ENCODE measurements at places on chromosomes 3 and 15.
A peak's percentile ranks its signal among the peaks of the same experiment; 100 is the strongest.

GRCh38 chr3:133606902-133607301, 33.4 kb downstream of the CDV3 start:
- DNase-seq, result no peak

GRCh38 chr15:56530157-56530556, 65.2 kb upstream of the MNS1 start:
- no peak for DNase-seq

DNA sequence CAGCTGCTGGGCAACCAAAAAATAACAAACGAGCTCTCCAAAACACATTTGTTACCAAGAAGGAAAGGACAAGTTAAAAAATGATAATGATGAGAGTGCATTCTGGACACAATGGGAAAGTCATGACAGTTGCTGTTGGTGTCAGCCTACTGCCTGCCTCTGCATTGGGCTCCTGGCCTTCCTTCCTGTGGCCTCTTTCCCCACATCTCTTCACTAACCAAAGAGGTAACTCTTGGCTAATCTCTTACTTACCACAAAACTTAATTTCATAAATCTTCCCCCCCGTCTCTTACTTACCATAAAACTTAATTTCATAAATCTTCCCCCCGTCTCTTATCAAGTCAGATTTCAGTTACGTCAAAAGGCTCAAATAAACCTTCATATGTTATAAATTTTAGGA, 58.6 kb downstream of the AGTR1 start:
- no peak for DNase-seq

GRCh38 chr3:40086890-40087883, 222.3 kb upstream of the EIF1B start:
- no peak for DNase-seq

DNA sequence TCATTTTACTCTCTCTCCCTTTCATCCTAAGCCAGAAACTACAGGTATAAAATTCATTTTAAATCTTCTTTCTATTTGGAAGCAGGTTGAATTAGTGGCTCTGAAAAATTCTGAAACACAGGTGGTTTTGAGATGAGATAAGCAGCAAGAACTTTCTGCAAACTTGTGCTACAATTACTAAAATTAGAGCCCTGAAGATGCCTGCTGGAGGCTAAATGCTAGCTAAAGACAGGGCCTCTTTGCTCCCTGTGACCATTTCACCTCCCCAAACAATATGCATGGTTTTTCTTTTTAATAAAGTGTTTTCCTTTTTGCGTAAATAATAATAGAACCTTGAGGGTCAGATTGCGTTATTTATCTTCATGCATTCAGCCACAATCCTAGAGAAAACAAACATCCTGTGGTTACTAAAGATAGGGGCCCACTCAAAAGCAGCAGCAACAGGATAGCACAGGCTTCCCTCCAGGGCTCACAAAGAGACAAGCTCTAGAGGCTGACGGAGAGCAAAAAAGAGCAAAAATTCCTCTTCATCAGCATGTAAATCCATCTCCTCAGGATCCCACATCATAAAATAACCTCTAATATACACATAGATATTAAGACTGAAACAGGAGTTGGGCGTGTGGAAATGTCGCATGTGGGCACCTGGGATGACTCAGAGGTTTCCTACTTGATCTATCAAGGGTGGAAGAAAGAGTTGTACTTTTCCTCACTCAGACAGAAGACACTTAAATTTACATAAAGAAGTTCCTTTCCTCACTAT, 26.5 kb upstream of the CP start:
- DNase-seq, result no peak

- DNase-seq, result no peak
Measured at GRCh38 chr15:62782071-62782841, 260.3 kb upstream of the TPM1 start.

DNA sequence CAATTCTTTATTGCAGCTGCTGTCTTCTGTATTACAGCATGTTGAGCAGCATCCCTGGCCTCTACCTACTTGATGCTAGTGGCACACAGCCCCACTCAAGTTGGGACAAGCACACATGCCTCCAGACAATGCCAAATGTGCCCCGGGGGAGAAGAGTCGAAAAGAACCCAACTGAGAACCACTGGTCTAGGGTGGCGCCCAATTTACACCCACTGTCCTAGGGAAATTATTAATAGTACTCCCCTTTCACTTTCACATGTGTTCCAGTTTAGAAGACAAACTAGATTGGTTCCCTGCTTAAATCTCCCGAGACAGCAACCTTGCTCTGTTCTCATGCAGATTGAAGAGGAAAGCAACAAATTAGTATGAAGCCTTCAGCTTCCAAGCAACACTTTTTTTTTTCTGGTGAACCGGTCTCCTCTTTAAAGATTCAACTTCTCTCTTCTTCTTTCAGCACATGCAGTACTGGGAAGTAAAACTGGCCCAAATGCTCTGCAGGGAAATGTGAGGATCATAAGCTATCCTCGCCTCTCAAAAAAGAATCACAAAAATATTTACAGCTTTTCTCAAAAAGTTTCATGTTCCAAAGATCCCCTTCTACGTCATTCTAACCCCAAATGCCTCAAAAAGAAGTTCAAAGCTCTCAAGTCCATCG, 823.9 kb upstream of the CFAP20DC start:
- no peak for DNase-seq

GRCh38 chr15:52378746-52379394, 83.3 kb upstream of the MYO5C start:
- no peak for DNase-seq

DNA sequence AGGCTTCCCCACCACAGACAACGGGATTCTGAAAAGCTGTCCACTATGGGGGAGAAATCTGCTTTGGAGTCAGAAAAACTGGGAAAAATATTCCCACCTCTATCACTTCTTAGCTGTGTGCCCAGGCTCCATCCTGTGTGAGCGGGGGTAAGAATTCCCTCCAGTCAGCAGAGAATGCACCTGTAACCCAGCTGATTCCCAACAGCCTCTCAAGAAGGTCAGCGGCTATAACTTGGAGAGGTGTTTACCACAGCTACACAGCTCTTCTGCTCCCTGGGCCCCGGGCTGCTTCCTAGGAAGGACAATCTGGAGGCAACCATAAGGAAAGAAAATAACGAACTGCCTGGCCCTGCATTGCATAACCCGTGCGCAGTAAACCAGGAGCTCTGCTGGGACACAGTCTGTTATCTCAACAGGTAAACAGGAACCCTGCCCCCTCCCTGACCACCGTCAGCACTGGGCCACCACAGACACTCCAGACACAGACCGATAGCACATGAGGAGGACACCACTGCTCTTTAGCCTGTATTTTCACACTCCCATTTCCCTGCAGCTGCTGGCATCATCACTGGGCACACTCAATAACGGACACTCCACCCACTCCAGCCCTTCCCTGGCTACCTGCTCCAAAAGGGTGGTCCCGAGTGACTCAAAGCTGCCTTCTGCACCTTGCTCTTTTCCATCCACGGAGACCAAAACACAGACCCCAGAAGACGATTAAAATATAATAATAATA, 2.1 kb downstream of the RAB43 start:
- DNase-seq, result no peak

- DNase-seq, result no peak
Measured at GRCh38 chr15:67208396-67208795, 46.1 kb downstream of the AAGAB start.

DNA sequence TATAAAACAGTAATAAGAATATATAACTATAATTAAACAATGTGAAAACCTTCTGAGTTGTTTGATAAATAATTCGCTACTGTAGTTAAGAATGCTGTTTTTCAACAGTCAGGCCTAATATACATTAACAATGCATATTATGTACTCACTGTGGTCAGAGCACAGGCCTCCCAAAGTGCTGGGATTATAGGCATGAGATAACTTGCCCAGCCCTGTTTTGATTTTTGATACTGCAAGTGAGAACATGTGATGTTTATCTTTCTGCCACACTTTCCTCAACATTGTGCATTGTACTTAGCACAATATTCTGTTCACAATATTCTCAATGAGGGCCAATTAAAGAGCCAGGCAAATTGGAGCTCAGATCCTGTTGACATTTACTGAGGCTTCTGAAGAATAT, 274.5 kb upstream of the RARB start:
- DNase-seq, result no peak

DNA sequence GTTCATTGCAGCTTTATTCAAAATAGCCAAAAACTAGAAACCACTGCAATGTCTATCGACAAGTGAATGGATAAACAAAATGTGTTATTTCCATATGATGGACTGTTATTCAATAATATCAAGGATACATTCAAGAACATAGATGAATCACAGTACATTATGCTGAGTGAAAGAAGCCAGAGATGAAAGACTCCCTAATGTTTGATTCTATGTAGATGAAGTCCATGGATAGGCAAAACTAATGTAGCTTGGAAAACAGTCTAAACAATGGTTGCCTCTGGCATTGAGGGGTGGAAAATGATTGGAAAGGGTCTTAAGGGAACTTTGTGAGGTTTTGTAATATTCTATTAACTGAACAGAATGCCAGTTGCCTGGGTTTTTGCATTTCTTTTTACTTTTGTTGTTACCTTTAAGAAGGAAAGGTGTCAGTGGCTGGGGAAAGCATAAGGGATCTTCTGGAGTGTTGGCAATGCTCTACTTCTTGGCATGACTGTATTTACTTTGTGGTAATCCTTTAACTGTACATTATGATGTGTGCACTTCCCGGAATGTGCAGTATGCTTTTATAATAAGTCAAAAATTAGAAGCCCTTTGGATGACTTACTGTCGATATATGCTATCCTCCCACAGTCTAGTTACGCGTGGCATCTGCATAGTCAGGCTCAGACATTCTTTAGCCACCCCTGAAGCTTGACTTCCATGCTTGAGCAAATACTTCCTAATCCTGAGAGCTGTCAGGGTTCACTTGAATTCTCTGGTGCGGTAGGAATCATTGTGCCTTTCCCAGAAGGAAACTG, 20.5 kb upstream of the ATP10A start:
- no peak for DNase-seq

DNA sequence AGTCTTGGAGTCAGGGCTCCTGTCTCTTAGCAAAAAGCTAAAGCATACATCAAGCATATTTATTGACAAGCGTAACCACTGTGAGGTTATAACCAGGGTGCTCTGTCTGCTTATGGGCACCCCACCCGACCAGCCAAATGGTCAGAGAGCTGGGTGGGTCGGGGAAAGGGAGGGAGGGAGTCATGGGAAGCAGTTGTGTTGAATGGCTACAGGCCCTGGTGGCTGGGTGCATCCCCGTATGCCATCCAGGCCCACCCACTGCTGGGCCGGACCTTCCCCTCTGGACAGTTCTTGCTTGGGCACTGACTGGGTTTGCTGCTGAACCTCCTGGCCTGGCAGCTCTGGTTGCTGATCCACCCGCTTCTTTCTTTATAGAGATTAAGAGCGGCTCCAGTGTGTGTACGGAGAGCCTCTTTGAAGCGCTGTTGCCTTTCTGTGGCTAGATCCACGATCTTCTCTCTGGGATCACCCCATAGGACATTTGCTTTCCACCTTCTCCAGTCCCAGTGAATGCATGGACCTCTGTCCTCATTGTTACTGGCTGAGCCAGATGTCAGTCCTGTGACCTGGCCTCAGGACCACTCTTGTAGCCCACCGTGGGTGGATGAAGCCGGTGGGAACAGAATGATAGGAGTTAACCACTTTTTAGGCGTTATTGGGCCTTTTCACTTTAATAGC, 59.6 kb downstream of the SMAD3 start:
- no peak for DNase-seq

DNA sequence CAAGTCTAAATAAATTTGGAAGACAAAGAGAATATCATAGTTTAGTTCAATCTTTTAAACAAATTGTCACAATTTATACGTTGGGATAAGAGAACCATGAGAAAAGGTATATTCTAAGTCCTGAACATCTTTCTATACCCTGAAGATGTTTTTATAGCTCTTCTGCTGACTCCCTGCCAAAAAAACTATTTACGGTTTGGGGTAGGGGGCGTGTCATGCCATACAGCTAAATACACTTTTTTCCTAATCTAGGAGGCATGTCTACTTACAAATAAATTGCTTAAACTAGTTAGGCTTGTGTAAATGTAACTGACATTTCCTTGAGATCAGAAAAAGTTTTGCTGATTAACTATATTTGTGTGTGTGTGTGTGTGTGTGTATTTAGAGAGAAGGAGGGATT, 163.3 kb downstream of the PGPEP1L start:
- no peak for DNase-seq

GRCh38 chr3:123372686-123373473, 76.0 kb downstream of the ADCY5 start:
- no peak for DNase-seq

GRCh38 chr15:74265046-74265639, 29.0 kb downstream of the CCDC33 start:
- DNase-seq, result no peak

GRCh38 chr3:168080499-168081170, 15.1 kb downstream of the GOLIM4 start:
- no peak for DNase-seq

- peak; percentile 58 for DNase-seq
Measured at GRCh38 chr15:84633311-84634227, 20.5 kb downstream of the WDR73 start.

DNA sequence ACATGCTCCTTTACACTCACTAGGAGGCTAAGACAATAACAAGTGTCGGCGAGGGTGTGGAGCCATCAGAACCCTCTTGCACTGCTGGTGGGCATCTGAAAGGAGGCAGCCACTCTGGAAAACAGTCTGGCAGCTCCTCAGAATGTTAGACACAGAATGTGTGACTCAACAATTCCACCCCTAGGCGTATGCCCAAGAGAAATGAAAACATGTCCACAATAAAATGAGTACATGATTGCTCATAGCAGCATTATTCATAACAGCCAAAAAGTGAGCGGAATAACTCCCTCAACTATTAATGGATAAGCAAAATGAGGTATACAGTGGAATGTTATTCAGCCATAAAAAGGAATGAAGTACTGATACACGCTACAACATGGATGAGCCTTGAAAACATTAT, 57.8 kb downstream of the WNT7A start:
- DNase-seq, result no peak

DNA sequence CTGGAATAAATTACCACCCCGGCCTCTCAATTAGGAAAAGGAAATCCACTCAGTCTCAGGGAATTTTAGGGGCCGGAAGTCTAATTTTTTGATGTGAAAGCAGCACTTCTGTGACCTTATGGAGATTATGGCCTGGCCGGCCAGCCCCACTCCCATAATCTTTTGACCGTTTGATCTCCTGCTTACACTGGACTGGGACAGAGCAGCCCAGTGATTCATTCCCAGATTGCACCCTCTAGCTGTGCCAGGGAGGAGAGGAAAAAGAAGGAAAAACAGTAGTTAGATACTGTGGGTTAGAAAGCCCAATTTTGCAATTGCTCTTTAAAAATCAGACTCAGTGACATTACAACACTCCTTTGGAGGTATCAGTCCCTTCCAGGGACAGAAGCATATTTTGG, 32.4 kb downstream of the GJD2 start:
- DNase-seq, result no peak

GRCh38 chr15:64894395-64895056, 17.2 kb upstream of the ANKDD1A start:
- no peak for DNase-seq

GRCh38 chr3:113212844-113213375, 1.6 kb downstream of the BOC start:
- no peak for DNase-seq

GRCh38 chr3:60440869-60441268, 810.4 kb downstream of the FHIT start:
- no peak for DNase-seq

Data from bone marrow (tissue), 2 donors.